Iris pigment epithelial cell (primary cell): ENCODE measurements at places on chromosomes 13 and 19.

GRCh38 chr13:48488995-48489394 lies 43.9 kb downstream of the RCBTB2 start:
- no peak for DNase-seq

DNA sequence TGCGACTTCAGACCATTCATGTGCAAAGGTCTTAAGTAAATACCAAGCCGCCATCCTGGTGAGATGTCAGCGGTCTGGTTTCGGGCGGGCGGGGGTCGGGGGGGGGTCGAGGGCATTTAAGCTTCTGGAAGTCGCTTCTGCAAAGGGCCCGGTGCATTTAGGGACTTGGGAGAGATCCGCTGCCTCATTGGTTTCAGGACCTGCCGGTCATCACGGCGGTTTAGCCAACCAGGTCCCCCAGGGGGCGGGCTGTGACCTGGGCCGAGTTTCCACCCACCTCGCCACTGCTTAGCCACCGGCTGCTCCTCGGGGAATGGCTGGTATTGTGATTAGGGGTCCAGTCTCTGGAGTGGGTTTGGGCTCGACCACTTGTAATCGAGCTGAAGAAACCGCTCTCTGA lies 7.8 kb downstream of the ANKLE1 start:
- DNase-seq = peak; percentile 90

DNA sequence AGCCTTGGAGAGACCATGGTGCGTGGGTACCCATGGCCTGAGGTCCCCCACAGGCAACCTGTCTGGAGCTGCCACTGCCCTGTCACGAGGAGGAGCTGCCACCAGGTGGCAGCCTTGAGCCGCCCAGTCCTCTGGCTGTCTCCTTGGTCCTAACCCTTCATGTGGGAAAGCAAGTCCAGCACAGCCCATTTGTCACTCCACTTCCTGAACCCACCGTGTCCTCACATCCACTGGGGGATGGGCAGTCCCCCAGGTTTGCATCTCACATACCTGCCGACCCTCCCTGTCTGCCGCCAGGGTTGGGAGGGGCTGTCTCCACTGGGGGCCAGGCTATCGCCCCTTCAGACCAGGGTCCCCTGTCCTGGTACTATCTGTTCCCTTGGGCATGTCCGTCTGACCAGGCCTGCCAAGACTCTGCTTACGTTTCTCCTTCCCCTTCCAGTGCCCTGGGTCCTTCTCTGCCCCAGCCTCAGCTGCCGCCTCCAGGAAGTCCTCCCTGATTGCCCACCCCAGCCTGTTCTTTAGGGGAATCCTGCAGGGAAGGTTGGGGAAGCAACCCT lies 4.5 kb downstream of the FAM174C start:
- DNase-seq = peak; percentile 72

GRCh38 chr19:7650148-7650547 lies 13.2 kb downstream of the STXBP2 start:
- no peak for DNase-seq

- peak; percentile 99 for DNase-seq
These were observed at the start of gene TOMM40 for GRCh38 chr19:44891016-44891882. TSS of gene TOMM40 (plus strand) at chr19:44891254. CDS start at chr19:44891416, 162 bp downstream.

GRCh38 chr13:96474181-96474557 lies 384.3 kb downstream of the HS6ST3 start:
- DNase-seq = no peak

GRCh38 chr13:42322806-42323205 lies 50.9 kb downstream of the AKAP11 start:
- DNase-seq = no peak

DNA sequence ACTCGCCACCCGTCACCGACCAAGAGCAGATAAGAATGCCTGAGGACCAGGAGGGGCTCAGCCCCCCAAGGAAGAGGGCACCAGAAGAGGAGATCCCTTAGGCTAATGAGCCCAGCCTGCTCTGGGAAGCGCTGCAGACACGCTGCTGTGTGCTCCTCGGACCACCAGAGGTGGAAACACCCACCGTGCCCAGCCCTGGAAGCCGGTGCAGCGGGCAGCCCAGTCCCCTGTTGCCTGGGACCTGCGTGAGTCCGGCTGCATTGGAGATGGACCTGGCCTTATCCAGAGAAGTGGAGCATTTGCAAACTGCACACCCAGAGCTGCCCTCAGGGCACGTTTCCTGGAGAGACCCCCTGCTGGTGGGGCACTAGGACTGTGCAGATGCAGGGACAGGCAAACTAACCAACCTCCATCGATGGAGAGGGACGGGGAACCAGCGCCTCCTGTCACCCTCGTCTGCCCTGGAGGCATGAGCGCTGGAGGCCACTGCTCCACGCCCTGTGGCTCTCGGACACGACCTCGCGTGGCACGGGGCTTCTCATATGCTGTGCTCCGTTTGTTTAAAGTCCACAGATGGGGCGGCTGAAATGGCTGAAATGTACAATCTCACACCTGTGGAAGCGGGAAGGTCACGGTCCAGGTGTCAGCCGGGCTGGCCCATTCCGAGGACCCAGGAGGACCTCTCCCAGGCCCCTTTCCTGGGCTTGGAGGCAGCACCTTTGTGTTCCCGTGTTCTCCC lies 153.9 kb downstream of the KDM4B start:
- DNase-seq = no peak

DNA sequence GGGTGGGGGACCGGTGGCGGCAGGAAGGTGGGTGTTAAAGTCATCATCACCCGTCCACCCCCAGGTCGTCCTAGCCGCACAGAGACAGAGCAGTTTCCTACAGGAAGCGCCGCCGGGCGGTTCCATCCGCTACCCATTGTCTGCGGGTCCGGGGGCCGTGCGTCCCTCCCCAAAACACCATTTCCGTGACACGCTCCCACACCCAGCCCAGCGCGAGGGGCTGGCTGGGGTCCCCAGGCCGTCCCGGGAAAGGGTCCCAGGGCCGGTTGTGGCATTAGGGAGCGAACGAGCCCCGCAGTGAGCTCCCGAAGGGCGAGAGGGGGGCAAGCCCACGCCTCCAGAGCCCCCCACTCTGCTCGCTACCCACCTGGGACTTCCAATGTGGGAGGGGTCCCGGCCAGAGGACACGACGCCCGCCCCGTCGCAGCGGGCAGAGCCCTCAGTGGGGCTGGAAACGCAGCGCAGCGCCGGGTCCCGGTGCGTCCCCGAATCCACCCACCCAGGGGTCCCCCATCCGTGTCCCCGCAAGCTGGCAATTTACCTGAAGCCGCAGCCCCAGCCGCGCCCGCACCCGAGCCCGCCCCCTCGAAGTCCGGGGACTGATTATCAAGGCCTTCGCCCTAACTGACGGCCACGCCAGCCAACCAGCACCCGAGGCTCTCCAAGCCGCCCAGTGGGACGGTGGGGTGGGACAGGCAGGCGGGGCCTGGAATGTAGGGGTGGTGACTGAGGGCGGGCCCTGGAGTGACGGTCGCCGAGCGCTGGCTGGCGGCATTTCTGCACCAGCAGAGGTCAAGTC lies at the start of gene KANK3:
KANK3 (minus strand) TSS at position 579 of the 799 bp plus-strand sequence. CDS start 5,434 bp downstream, outside the sequence.
- peak; percentile 95 for DNase-seq

DNA sequence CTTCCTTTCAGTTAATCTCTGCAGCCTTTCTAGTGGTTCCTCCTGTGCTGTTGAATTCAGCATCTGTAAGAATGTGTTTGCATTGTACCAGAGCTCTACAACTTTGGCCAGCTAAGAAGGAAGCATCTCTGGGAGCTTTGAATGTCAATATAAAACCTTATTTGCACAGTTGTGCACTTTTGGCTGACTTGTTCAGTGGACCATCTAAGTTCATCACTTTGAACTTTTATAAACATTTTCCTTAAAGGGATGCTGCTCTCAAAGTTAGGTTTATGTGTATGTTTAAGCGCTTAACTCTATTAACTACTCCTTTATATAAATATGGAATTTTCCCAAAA lies 15.6 kb downstream of the POLR1D start:
- no peak for DNase-seq

DNA sequence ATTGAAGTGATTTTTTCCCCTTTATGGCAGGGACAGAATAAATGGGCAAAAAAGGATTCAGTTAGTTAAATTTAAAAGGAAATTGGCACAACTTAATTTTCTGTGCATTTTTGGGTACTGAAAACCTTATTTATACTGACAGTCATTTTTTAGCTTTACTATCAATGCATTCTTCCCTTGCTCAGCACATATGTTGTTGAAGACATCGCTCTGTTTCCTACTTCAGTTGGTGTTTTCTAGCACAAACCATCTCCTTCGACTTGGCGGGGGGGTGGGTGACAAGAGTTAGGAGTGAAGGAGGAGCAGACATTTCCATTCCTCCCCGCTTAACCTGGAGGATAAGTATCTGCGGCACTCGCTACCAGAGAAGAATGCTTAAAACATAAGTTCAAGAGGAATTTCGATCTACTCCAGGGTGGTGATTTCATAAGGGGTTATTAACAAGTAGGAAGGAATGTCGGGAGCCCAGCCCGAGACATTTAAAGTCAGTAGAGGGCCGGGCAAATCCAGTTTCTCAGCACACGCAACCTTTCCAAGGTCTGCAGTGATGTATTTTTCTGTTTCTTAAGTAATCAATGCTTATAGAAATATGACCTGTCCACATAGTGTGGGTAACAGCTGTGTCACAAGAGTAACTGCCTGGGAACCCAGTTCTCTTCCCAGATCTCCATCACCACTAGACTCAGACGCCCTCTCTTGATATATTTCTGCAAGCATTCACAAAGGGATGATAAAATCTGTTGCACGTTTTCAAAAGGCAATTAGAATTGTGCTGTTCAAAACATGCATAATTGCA lies 525.8 kb downstream of the MYO16 start:
- peak; percentile 90 for DNase-seq

GRCh38 chr13:19023115-19023514 lies 158.5 kb downstream of the TUBA3C start:
- no peak for DNase-seq

GRCh38 chr13:48318377-48318811 lies 14.8 kb downstream of the RB1 start:
- no peak for DNase-seq

DNA sequence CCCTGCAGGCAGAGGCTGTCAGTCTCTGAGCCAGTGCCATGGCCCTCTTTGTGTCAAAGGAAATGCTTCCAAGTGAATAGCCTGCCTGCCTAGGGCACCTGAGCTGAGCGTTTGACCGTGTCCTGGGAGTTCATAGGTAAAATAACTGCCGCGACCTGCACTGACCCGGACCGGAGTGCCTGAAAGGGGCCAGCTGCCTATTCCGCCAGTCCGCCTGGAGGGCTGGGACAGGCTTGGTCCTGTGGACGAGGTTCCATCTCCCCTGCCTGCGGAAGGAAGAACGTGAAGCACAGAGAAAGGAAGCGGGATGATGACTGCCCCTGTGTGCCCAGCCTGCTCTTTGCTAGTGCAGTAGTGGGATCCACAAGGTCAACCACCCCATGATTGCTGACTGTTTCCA lies 17.5 kb upstream of the ZNF492 start:
- DNase-seq = no peak

DNA sequence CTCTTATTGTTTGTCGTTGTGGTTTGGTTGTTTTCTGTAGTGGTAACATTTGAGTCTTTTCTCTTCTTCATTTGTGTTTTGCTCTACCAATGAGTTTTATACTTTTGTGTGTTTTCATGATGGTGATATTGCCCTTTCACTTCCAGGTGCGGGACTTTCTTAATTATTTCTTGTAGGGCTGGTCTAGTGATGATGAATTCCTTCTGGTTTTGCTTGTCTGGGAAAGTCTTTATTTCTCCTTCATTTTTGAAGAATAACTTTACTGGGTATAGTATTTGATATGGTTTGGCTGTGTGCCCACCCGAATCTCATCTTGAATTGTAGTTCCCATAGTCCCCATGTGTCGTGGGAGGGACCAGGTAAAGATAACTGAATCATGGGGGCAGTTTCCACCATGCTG lies 6.8 kb upstream of the CLEC4M start:
- no peak for DNase-seq

DNA sequence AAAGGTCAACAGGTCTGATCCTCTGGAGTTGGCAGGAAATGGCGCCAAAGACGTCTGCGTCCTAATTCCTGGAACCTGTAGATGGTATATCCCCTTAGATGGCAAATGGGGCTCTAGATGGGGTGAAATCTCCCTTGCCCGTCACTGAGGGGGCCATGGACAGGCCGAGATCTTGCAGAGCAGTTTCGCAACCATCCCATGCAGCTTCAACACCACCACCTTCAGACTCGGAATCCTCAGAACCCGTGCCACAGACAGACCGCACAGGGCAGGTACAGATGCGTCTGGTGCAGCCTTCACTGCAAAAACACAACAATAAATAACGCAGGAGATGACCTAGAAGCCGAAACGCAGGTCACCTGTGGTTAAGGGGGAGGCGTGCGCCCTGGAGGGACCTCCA lies 17.7 kb downstream of the REXO1 start:
- DNase-seq = no peak

- no peak for DNase-seq
These were observed 149.3 kb downstream of the VWA8 start for GRCh38 chr13:41811588-41812021.

DNA sequence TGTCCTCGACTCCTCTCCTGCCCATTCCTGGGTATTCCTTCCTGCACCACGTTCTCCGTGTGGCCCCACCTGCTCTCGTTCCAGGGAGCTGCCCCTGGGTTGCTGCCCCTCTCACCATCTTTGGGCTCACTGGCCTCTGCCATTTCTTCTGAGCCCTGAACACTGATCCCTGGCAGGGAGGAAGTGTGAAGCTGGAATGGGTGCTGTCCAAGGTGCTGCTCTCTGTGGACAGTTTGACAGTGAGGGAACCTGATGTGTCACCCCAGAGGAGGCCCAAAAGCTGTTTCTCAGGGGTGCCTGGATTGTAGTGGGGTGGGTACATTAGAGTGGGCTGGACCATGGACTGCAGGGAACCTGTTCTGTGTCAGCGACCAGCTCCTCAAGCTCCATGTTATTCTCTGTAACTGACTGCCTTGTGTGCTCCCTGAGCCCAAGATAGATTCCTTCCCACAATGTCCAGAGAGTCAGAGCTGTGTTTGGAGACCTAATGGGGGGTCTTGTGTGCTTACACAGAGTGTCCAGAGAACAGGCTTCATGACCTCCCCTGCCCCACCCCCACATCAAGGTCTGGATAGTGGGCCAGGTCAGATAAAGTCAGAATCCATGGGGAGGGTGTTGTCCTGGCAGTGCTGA lies 7.2 kb upstream of the CEACAM8 start:
- DNase-seq = peak; percentile 34

DNA sequence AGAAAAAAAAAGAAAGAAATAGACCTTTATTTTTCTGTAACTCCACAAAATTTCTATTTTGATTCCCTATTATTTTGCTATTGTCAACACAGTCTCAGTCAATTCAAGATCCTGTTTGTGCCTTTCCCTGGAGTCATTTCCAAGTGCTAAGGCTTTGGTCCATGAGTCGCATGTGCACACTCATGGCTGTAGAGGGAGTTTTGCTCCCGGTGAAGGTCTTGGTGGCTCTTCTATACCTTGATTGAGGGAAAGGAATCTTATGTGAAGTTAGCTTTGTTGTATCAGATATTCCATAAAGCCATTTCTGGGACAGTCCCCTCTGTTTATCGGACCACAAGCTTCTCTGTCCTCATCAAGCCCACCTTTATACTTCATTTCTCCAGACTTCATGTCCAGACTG lies 58.7 kb upstream of the ALOX5AP start:
- peak; percentile 47 for DNase-seq

- no peak for DNase-seq
These were observed 2.2 kb upstream of the COX6B1 start for GRCh38 chr19:35645680-35646511.
